Stimulated activated CD4-positive, alpha-beta T cell treated with anti-CD3 and anti-CD28 coated beads, Interleukin-1b, Interleukin-23, amount 100 ng/mL, for 1 hour (primary cell): ENCODE measurements at places on chromosomes 1 and 21.
A peak's percentile ranks its signal among the peaks of the same experiment; 100 is the strongest.

DNA sequence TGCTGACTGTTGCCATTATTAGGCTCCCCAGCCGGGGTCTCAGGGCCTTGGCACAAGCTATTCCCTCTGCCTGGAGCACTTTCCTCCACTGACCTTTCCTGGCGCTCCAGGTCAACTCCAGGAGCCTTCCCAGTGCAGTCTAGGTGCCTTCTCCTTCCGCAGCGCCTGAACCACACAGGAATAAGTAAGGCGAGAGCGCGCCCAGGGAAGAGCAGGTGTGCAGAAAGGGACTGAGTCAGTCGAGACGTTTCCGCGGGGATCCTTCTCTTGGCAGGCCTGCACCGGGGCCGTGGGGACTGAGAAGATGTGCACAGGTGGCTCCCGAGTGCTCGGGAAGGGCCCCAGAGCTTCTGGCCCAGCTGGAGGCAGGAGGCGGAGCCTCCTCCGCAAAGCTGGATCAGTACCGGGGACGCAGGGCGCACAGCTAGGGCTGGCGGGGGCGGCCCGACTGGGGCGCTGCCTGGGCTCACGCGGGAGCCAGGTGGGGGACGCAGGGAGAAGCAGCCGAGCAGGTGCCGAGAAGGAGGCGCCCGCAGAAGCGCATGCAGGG, 765 bp upstream of the BMP8A start:
- DNase-seq = no peak

- peak; percentile 66 for DNase-seq
Observed at GRCh38 chr1:206734499-206735142, 36.0 kb upstream of the IL19 start.

DNA sequence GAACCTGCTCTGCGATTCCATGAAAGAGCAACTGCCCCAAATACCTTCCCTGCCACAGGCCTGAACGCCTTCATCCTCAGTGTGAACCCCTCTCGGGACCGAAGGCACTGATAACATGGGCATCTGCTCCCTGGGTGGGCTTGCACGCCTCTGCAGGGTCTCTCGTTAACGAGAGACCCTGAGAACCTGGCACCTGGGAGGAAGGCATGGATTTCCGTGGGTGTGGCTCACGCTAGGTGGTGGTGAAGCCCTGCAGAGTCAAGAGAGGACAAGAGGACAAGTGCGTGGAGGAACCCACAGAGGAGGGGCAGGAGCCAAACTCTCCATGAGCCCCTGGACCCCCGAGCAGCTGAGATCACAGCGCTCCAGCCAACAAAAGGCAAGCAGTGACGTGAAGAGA, 26.8 kb upstream of the COL6A2 start:
- no peak for DNase-seq

- DNase-seq = no peak
Observed at GRCh38 chr1:23083714-23084480, 64.6 kb downstream of the KDM1A start.

- no peak for DNase-seq
Observed at GRCh38 chr1:5648410-5649165, 343.6 kb downstream of the NPHP4 start.

- DNase-seq = no peak
Observed at GRCh38 chr1:172322219-172323061, 98.0 kb upstream of the C1orf105 start.

DNA sequence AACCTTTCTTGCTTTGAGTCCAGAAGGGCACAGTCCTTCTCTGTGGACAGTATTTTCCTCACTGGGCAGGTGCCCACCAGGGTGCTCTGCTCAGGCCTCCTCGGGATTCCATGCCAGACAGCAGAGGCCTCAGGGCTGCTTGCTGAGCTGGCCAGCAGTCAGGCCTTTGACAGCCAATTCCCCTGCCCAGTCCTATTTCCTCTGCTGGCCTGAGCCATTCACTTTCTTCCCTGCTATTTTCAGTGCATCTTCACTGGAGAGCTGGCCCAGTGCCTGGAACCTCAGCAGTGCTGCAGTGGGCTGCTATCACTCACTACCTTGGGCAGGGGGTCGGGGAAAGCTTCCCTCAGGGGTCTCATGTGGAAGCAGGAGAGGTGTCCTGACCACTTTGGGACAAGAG, 33.2 kb downstream of the KCNA10 start:
- no peak for DNase-seq

DNA sequence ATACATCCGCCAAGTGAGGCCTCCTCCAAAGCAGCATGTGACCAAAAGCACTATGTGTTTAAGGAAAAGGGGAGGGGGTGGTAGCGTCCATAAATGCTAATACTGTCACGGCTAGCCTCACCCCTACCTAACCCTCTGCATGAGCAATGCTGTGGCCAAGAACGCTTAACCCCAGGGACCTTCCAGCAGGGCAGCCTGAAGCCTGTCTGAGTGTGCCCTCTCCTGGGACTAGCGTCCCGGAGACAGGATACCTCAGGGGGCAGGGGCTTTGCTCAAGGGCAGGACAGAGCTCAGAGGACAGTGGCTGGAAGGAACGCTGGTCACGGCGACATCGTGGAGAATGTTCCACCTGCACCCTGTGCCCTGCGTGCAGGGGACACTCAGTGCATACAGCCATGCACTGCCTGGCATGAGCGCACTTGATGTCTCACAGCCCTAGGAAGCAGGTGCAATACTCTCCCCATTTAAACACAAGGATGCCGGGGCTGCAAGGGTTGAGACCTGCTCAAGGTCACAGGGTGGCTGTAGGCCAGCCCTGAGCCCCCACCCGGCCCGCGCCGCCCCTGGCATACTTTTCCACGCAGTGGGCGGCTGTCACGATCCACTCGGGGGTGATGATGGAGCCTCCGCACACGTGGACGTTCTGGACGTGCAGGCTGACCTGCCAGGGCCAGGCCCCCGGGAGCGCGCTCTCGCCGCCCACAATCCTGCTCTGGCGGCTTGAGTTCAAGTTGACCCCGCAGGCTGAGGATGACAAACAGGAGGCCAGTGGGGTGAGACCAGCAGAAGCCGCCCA, 35.0 kb downstream of the TMPRSS2 start:
- DNase-seq = no peak

GRCh38 chr1:57162607-57163261, 196.9 kb upstream of the C8B start:
- DNase-seq = no peak

DNA sequence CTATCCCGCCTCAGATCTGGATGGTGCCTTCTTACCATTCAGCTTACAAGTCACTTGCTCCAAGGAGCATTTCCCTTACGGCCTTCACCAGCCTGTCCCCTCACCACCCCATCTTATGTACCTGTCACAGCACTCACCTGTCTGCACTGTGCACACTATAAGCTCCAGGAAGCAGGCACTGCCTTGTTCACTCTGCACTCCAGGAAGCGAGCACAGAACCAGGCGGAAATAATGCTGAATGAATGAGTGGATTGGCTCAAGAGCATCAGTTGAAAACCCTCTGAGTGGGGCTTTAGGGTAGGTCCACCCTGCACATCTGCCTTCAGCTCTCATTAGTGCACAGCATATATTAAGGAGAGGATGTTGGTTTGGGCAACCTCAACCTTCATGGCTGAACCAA, 8.9 kb upstream of the RYR2 start:
- no peak for DNase-seq

GRCh38 chr1:54439550-54440223, 33.5 kb upstream of the SSBP3 start:
- DNase-seq = no peak

DNA sequence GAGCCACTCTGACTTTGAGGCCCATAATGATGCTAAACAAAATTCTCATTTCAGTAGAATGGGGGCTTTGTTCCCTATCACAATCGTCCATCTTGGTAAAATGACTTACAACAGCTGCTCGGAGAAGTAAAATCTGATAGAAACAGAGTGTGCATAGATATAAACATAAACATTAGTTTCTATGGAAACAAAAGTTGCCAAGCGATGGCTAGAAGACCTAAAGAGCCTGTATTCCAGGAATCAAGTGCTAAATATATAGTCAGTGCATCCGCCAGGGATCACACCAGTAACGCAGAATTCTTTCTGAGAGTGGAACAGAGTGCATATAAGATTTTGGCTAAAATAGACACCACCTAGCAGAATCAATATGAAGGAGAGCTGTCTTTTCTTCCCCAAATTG, 91.2 kb upstream of the KAZN start:
- DNase-seq = no peak

- no peak for DNase-seq
Observed at GRCh38 chr1:151733126-151733525, 11.8 kb downstream of the RIIAD1 start.

GRCh38 chr21:25997788-25998611, 172.6 kb downstream of the APP start:
- no peak for DNase-seq

DNA sequence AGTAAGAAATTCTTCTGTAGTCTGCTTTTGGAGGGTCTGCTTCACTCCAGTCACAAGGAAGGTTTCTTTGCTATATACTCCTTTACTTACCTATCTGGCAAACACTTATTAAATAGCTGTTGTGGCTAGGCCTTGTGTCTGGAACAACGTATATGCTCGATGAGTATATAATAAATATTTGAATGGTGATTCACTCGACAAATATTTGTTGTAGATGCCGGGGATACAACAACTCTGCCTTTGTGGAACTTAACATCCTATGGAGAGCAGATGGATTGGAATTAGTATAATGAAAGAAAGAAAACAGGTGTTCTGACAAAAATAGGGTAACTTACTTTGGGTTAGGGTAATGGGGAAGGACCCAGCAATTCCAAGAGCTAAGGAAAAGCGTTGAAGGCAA, 31.1 kb downstream of the KPNA6 start:
- no peak for DNase-seq

DNA sequence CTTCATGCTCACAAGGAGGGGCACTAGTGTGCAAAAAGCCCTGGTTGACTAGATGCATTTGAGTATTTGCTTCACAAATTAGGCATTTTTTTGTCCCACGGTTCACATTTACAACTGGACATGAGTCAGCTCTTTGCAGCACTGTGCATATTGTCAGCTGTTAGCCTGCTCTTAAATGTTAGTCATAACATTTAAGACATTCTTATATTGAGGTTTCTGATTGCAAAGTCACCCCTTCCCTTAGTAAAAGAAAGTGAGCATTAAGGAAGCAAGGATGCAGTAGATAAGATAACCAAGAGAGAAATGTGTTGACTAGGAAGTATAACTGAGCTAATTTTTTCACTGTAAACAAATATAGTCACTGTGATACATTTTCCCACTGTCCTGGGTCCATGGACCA, 132.6 kb upstream of the CTTNBP2NL start:
- DNase-seq = no peak

- no peak for DNase-seq
Observed at GRCh38 chr1:20086800-20087199, 16.8 kb downstream of the PLA2G5 start.

DNA sequence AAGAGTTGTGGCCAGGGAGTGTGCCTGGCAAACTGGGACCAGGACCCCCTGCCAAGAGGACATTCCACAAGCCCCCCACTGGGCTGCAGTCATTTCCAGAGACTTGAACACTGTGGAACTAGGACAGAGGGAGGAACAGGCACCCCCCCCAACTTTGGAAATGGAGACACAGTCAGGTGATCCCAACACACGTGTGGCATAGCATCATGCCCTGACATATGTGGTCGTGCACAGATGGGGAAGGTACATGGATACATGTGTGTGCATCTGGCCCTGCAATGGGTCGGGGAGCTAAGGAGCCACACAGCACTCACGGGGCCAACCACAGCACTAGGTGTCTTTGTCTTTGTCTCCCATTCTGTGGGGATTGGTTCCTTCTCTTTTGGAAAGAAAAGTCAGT, 6.6 kb upstream of the TFF3 start:
- DNase-seq = no peak

DNA sequence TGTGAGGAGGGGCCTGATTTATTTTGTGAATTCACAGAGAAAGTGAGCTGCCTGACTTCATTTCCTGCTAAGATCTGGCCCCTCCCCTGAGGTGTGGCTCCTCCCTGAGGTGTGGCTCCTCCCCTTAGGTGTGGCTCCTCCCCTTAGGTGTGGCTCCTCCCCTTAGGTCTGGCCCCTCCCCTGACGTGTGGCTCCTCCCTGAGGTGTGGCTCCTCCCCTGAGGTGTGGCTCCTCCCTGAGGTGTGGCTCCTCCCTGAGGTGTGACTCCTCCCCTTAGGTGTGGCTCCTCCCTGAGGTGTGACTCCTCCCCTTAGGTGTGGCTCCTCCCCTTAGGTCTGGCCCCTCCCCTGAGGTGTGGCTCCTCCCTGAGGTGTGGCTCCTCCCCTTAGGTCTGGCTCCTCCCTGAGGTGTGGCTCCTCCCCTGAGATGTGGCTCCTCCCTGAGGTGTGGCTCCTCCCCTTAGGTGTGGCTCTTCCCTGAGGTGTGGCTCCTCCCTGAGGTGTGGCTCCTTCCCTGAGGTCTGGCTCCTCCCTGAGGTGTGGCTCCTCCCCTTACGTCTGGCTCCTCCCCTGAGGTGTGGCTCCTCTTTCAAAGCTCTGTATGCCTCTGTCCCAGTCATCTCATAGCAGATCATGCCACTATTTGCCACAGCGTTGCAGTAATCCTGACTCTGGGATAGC, 26.9 kb upstream of the LRRC3 start:
- peak; percentile 9 for DNase-seq

DNA sequence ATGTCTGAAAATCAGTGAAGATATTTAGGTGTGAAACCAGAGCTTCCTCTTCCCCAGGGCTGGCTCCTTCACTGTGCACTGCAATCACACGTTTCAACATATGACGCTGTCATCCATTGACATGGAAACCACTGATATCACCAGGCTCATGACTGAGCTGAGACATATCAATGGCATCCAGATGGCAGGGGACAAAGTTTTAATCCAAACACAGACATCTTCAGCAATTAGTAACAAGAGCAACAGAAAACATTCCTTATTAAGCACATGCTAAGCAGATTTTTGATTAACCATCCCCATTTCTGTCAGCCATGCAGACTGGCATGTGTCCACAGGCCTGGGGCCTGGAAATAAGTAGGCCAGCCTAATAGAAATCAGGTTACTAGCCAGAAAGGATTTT, 108.0 kb upstream of the ADAR start:
- DNase-seq = no peak

GRCh38 chr1:113303267-113303666, 87.0 kb upstream of the MAGI3 start:
- DNase-seq = no peak

DNA sequence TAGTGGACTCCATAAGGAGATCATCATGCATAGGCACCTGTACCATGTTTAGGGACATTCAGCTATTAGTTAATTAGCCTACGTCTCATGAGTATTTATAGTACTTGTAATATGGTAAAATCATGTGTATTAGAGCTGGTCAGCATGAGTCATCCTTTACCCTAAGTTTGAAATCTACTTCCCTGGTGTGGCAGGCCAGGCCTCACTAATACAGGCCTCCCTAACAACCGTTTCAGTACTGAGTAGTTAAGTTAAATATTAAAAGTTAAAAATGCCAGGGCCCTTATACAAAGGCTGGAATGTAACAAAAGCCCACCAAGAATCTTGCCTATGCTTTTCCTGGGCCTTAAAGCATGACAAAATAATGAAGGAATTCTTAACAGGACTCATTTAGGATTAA, 356.3 kb upstream of the DPYD start:
- no peak for DNase-seq

GRCh38 chr1:50879137-50879536, 80.9 kb downstream of the FAF1 start:
- no peak for DNase-seq

GRCh38 chr1:66563094-66563800, 29.3 kb downstream of the SGIP1 start:
- DNase-seq = no peak

- DNase-seq = no peak
Observed at GRCh38 chr1:54167422-54168139, 14.8 kb upstream of the CDCP2 start.
